ENCODE measurements at places on chromosomes 5 and 9.

- DNase-seq, result no peak
Observed at GRCh38 chr5:95027775-95028174, 257.1 kb downstream of the MCTP1 start.

DNA sequence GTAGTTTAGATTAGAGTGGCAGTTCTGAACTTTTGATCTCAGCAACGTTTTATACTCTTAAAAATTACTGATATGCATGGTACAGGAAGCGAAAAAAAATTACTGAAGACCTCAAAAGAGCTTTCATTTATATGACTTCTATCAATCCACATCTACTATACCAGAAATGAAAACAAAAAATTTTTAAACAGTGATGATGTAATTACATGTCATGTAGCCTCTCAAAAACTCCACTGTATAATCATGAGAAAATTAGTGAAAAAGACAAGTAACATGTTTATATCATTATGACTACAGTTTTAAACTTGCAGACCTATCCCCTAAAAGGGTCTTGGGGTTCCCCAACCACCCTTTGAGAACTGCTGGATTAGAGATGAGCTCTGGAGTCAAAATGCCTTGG is 9.3 kb downstream of the DNAJC18 start:
- DNase-seq, result no peak

DNA sequence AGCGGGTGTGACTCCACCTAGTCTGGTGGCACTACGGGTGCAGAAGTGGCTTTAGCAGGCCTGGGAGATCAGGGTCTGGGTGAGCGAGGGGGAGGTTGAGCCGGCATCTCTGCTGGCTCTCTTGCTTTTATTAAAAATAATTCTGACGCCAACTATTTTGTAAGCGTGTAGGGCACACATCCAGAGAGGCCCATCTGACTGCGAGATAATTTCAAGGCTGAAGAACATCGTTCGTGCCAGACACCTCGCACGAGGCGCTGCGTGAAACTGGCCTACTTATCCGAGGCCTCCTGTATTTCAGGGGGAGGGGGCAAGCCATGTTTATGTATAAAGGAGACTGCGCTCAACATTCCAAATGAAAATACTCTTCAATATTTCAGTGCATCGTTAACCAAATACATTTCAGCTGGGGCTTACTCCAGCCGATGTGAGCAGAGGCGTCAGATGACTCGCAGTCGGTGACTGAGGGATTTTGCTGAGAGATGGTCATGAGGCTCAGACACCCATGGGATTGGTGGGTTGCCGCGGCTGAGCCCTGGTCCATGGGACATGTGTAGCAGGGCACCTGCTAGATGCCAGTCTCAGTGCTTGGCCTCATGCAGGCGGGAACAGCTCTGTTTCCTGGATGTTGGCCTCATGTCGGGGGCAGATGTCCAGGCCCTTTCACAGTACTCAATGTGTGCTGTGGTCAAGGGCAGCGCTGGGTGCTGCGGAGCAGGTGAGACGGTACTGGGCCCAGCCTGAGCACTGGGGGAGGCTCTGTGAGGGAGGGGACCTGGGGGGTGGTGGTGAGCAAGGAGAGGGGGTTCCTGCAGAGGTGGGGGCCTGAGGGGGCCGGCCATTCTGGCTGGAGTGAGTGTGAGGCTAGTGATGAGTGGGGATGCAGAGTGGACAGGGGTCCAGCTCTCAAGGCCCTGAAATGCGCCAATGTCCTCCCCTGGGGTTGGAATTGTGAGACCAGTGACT is 201.5 kb downstream of the DAB2IP start:
- DNase-seq, result no peak

DNA sequence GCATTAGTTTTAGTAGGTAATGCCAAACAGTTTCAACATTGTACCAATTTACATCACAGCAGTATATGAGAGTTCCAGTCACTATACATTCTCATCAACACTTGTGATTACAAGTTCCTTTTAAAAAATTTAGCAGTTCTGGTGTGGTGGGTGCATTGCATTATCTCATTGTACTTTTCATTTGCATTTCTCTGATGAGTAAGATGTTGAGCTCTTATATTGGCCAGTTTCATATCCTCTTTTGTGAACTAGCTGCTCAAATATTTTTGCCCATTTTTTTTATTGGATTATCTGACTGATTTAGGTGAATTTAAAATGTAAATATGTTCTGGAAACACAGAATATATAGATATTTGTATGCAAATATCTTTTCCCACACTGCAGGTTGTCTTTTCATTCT is 160.9 kb upstream of the NR3C1 start:
- DNase-seq, result no peak

- no peak for DNase-seq
Observed at GRCh38 chr5:69516769-69517168, 24.2 kb downstream of the OCLN start.

- no peak for DNase-seq
Observed at GRCh38 chr5:80760680-80761079, 105.9 kb upstream of the DHFR start.

GRCh38 chr9:133290751-133291302 is 15.8 kb upstream of the ABO start:
- DNase-seq, result no peak

GRCh38 chr9:27848315-27848714 is 275.0 kb upstream of the C9orf72 start:
- DNase-seq, result no peak

GRCh38 chr9:105539452-105539851 is 18.5 kb upstream of the FKTN start:
- DNase-seq, result no peak

- DNase-seq, result peak; percentile 57
Observed at GRCh38 chr9:35954942-35955546, 2.9 kb downstream of the OR2S2 start.

Data from neuronal stem cell (in vitro differentiated cells).